Activated CD4-positive, alpha-beta T cell treated with anti-CD3 and anti-CD28 coated beads, Interleukin-2, amount 50 U/mL, for 16 hours (primary cell): ENCODE measurements at places on chromosomes 6 and 20.
A peak's percentile ranks its signal among the peaks of the same experiment; 100 is the strongest.

GRCh38 chr6:113015249-113015648, 668.1 kb downstream of the RFPL4B start:
- no peak for DNase-seq

GRCh38 chr6:135922746-135923145, 71.2 kb downstream of the PDE7B start:
- no peak for DNase-seq

- no peak for DNase-seq
Measured at GRCh38 chr6:144768551-144769075, 483.5 kb downstream of the UTRN start.

- DNase-seq: no peak
Measured at GRCh38 chr6:52109171-52109571, 21.8 kb upstream of the PKHD1 start.

DNA sequence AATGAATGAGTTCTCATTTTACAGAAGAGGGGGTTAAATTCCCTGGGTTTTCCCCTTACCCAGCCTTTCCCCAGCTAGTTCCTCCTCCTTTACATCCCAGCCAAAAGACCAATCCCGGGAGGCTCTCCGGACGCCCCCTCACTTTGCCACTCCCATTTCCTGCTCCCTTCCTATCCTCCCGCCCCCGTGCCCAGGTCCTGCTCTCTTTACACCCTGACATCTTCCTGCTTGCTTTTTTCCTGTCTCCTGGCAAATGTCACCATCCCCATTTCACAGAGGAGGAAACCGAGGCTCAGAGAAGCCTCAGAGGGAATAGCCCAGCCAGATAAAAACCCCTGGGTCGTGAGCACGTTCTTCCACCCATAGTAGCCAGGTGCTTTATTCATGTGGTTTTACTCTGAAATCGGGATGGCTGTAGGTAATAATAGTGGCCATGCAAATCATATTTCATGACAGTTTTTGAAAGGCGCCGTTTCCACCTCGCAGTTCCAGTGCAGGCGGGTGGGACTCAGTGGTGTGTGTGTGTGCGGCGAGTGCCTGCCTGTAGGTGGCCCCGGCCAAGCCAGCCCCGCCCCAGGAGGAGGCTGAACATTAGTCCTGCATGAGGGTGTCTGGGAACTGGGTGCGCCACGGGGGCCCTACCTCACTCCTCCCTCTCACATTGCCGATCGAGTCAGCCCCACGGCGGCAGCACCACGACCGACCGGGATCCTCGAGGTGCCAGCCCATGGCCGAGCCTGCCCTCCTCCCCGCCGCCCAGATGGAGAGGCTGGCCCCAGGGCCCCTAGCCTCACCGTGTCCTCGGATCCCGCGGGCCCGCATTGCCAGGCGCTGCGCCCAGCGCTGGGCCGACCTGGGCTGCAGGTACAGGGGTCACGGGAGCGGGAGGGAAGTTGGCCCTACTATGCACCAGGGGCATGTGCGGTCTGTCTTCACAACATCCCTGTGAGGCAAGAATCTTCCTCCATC, at the start of gene ARHGAP40:
TSS of gene ARHGAP40 (plus strand) at position 594 of the 969 bp plus-strand sequence.
- peak; percentile 5 for DNase-seq

DNA sequence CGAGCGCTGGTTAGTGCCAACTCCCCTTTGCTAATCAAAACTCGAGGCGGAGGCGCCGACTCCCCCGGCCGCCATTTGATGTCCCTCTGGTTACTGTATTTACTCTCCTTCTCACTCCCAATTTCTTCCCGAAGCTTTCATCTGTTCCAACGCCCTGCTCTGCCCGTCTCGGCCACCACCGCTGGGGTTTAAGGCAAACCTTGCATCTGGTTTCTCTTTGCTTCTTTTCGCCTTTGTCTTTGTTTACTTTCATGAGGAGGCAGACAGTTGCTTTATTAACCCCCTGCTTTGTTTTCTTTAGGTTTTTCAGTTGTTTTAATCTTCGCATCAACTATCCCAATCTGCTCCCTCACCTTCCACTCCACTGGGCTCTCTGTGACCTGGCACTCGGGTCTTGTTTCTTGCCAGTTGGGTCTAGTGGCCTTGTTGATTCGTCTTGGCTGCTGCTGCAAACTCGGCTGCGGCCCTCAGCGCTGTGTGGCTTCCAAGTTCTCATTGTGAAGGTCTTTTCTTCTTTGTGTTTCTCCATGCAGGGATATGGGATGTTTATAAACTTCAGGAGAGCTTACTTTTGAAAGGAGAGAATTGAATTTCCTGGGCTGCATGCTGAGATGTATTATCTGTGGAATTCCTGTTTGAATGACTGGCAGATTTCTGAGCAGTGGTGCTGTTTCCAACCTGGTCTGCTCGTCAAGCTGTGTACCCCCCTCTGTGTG, 155.1 kb downstream of the CDC5L start:
- no peak for DNase-seq

DNA sequence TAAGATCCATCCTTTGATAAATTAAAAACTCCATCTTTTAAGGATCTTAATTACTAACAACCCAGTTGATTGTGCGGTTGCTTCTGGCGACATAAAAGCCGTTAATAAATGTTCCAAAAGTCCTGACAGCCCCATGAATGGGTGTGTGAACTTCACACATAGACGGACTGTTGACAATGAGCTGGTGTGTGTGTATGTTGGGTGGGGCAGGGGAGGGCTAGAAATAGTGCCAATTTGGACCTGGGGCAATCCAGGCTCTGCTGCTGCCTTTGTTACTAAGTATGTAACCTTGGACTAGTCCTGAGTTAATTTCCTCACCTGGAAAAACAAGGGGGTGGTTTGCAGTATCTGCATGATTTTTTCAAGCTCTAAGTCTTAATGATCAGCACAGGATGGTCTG, 4.2 kb downstream of the MAS1 start:
- DNase-seq: no peak

DNA sequence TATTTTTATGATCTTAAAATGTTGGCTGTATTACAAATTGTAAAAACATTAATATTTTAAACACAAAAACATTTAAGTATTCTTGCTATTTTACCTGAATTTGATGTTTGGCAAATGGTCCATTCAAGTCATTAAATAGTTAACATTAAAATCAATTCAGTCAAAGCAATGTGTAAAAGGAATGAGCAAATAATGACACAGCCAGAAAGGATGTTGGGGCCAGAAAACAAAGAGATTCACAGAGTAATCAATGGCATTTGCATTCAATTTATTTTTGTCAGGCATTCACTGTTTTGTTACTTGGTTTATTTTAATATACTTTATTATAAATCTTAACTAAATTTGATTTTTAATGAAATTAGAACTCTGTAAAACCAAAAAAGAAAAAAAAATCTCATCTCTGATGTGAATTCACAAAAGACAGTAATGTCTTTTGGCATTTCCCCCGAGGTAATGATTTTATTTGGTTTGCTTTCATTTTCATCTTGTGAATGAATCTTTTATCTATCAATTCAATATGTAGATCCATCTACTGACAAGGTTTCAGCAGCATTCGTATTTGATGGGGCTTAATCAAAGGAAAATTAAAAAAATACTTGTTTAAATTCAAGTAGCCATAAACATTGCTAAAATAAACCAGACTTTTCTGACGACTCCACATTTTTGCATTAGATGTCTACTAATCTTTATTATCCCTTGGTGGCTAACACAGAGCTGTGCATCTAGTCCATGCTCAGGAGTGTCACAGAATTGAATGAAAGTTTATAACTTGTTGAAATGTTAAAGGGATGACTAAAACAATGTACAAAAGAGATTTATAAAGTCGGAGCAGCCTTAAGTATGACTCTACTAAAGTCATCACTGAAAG, 866.7 kb upstream of the GJE1 start:
- no peak for DNase-seq
